ENCODE measurements at places on chromosomes 2 and 18. TPM values are rescaled to one million over a fixed set of nuclear protein-coding genes. Genes with fewer than 3 reads are reported as not detected.

- no peak for DNase-seq
These were observed 213.0 kb upstream of the SETBP1 start for GRCh38 chr18:44467718-44468117.

GRCh38 chr2:157789256-157789655, 86.9 kb downstream of the ACVR1 start:
- no peak for DNase-seq

DNA sequence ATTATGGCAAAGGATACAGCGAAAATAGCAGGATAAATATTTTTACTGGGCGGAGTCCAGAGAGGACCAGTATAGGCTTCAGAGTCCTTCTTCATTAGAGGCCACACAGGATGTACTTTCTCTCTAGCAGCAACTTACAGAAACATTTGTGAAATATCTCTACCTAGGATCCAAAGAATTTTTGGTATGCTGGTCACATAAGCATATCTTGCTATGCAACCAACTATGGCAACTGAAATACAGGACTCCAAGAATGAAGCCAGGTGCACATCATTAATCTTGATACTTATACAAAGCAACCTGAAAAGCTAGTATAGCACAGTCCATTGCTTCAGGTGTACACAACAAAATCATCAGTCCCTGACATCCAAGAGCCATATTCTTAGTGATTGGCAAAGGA, 59.1 kb upstream of the NABP1 start:
- DNase-seq: no peak

Gene COLEC12
- polyA plus RNA-seq: 108 TPM

- DNase-seq: no peak
These were observed 42.3 kb downstream of the AAK1 start for GRCh38 chr2:69601179-69601612.

Gene CASP8
- 23.9 TPM for polyA plus RNA-seq

Gene EVA1A
- polyA plus RNA-seq: 36.2 TPM

All from left lung (tissue), 14 donors.